Stimulated activated CD4-positive, alpha-beta T cell treated with anti-CD3 and anti-CD28 coated beads, Interleukin-4, amount 100 ng/mL, for 24 hours (primary cell): ENCODE measurements at places on chromosomes 2 and 18.

- DNase-seq = no peak
Measured at GRCh38 chr2:36676364-36676763, 20.1 kb upstream of the VIT start.

DNA sequence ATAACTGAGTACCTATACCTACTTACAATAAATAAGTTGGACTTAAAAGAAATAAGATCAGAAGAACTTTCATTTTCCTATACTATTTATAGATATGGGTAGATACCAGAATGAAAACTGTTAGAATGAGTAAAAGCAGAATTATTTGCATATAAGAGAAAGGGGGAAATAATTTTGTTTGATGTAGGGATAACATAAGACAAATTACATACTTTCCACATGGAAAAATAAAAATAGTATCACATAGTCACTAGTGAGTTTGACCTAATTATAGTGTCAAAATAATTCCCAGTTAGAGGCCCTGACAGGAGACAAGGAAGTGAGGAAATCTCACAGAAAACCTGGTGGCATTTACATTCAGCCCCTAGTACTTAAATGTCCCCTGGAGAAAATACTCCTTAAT is 28.6 kb downstream of the KCMF1 start:
- DNase-seq = no peak

- no peak for DNase-seq
Measured at GRCh38 chr18:58552896-58553295, 76.0 kb downstream of the ALPK2 start.

DNA sequence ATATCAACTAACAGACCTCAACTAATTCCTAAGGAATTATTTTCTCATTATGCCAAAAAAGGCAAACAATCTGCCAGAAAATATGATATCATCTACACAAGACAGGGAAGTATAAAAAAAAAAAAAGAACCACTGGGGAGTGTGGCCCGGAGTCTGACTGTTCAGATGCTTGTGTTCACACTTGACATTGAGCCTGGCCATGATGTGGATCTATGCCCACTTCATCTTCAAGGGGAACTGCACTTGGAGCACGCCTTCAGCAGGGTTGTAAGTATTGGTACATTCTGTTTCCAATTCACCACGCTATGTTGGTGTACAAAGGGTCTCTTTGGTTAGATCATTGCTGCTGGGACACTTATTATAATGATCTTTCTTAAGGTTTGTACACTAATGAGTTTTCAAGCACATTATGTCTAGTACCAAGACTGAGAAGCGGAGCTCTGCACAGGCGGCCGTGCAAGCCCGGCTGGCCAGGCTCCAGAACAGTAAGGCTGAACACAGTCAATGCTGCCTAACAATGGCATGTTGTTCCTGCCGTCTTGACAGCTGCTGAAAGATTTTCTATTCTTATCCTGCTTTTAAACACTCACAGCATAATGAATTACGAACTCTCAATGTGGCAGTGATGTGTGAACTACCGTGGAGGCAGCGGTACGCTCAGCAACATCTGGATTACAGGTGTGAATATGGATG is 788.4 kb upstream of the SOX11 start:
- no peak for DNase-seq

DNA sequence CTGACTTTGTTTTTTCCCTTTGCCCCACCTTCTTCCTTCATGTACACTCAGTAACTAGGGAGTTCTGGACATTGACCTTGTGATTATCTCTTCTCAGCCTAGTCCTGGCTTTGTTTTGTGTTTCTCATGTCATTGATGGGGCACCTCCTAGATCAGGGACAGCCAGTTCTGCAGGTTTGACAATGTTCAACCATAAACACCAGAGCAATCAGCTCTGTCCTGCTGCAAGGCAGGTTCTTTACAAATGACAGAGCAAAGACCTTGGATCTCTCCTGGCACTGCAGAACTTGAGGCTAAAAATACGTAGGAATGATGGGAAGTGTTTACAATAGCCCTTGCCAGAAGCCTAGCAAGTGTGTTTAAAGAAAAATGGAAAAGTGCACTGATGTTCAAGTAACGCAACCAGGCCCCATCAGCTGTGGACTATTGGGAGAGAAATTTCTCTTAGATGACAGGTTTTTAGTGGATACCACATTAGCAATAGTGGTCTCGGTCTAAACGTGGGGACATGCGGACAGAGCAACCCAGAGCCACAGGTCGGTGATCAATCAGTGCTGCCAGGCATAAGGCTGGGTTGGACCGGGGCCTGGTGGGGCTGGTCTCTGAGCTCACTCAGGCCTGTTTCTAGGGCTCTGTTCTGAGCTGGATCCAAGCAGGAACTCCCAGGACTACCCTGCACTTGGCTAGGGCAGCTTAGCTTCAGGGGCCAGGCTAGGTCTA is 76.8 kb downstream of the SOWAHC start:
- no peak for DNase-seq

GRCh38 chr2:227629435-227629834 is 12.1 kb downstream of the SCYGR4 start:
- no peak for DNase-seq

DNA sequence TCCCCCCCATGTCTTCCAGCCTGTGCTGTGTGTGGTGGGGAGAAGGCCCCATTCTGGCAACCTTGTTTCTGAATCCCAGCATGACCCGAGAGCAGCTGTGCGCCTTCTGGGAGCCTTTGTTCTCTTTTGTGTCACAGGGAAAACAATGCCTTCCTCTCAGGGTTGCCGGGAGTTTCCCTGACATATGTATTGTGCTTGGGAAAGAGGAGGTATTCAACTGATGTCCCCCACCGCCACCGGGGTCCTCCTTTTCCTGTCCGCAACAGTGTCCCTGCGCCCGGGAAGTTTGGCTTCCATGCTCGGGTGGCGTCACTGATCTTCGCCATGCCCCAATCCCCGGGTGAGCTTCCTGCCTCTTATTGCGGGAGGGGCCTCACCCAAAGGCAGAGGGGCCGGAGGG is 77.5 kb upstream of the ASB18 start:
- DNase-seq = no peak

- DNase-seq = no peak
Measured at GRCh38 chr18:6052449-6052913, 157.2 kb upstream of the TMEM200C start.

DNA sequence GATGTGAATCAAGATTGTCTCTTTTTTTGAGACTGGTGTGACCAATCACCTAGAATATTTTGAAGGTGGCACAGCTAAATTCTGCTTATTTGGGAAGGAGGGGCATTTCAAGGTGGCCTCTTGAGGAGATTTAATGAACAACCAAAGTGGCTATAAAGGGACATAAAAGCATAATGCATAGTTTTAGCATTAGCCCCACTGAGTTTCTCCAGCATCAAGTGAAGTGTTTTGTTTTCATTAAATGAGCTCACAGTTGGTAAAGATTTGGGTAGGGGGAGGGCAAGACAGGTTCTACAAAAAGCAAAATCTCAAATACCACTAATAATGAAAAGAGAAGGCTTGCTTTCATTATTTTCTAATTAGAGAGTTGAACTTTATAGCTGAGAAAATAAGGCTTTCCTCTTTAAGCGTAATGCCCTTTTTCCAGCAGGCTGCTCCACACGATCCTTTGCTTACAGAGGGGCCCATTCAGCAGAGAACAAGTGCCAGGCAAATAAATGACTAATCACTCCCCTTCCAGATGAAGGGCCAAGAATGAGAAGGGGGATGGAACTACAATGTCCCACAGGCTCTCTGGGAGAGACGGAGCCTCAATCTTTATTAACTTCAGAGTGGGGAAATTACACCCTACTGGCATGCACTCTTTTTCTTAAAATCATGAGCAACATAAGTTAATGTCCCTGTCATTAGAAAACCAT is 35.9 kb downstream of the LHCGR start:
- DNase-seq = no peak

DNA sequence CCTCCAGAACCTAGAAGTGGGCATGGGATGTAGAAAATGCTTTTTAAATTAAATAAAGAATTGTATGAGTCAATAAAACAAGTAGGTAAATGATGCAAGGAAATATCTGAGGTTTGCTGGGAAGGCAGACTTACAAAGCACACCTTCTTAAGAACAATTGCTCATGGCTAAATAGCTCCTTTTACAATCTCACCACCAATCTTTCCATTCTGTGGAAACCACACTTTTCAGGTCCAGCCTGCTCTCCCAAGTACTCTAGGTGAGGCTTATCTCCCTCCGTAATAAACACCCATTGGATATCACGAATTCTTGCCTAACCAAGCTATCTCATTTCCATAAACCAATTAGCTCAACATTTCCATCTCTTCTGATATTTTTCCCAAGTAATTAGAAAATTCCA is 91.5 kb upstream of the SLC8A1 start:
- DNase-seq = no peak

DNA sequence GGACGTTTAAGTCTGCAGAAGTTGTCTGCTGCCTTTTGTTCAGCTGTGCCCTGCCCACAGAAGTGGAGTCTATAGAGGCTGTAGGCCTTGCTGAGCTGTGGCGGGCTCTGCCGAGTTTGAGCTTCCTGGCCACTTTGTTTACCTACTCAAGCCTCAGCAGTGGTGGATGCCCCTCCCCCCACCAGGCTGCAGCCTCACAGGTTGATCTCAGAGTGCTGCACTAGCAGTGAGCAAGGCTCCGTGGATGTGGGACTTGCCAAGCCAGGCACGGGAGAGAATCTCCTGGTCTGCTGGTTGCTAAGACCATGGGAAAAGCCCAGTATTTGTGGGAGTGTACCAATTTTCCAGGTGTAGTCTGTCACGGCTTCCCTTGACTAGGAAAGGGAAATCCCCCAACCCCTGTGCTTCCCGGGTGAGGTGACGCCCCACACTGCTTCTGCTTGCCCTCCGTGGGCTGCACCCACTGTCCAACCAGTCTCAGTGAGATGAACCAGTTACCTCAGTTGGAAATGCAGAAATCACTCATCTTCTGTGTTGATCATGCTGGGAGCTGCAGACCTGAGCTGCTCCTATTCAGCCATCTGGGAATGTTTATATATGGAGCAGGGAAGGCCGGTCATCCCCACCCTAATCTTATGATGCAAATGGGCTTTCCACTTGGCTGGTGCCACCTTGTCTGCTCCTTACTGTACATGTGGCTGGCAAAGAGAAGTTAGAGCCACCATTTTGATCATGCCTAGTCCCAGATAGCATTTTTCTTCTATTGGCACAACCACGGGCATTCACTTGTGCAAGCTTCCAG is 156.9 kb upstream of the ITGA6 start:
- no peak for DNase-seq

DNA sequence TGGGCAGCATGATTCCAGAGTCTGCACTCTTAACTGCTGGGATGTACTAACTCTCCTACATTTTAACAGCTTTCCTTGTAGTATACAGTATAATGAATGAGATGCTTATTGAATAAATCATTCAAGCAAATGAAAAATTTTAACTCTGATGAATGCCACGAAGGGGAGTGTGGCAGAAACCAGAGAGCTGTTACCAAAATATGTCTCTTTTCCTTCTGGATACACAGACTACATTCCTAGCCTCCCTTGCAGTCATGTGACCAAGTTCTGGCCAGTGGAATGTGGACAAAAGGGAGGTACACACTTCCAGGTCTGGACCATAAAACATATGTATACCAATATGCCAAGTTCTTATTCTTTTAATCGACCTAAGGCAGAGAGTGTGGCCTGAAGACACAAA is 1.7 kb upstream of the EML4 start:
- no peak for DNase-seq

DNA sequence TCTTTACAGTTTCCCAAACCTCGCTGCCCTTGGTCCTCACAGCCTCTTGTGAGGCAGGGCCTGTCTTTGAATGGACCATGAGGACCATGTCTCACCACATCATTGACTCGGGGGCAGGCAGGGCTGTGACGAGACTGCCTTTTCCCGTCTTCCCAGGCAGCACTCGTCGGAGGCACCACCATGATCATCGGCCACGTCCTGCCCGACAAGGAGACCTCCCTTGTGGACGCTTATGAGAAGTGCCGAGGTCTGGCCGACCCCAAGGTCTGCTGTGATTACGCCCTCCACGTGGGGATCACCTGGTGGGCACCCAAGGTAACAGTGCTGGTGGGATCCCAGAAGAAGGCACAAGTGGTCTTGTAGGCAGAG is 45.7 kb upstream of the MAPRE3 start:
- DNase-seq = no peak

GRCh38 chr18:50313031-50313607 is 25.6 kb upstream of the CXXC1 start:
- no peak for DNase-seq

- DNase-seq = no peak
Measured at GRCh38 chr2:36695746-36696415, 626 bp upstream of the VIT start.

- no peak for DNase-seq
Measured at GRCh38 chr2:197571627-197572271, 55.9 kb downstream of the MOB4 start.

- DNase-seq = peak; percentile 9
Measured at GRCh38 chr2:42567806-42568400, 529 bp upstream of the MTA3 start.

DNA sequence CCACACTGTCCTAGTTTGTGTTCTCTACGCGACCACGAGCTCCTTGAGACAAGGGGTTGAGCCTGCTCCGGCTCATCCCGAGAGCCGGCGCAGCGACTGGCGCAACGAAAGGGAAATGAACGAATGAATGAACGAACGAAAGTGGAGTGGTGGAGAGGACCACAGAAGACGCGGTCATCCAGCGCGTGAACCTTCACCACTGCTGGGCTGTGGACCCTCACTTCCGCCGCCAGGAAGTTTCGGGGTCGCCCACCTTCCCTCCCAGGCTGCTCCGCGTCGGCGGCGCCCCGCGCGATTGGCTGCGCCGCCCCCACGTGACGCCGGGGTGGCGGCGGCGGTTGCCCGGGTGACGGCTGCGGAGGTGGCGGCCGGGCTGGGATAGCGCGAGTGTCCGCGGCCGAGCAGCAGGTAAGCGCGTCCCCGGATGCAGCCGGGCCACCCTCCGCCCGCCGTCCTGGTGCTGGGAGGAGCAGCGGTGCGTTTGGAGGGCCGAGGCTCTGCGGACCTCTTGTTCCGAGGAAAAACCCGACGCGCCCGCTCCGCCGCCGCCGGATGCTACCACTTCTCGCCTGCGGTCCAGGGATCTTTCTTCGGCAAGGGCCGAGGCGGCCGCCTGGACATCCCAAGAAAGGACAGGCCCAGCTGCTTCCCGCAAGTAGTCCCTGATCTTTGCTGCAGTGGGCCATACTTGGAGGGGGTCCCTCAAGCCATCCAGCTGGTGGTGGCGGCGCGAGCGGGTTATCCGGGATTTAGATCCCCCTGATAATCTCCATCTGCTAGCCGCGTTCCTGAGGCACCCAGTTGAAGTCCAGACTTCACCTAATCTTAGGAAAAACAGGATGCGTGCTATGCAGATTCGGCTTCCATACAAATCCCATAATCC is at the start of gene ARMC9:
Gene ARMC9, plus strand, starts transcription at position 341 of the 883 bp plus-strand sequence. CDS start 7,608 bp downstream, outside the sequence.
- DNase-seq = peak; percentile 75

GRCh38 chr18:59705145-59705544 is 7.9 kb upstream of the CCBE1 start:
- DNase-seq = no peak
